Posterior vena cava (tissue), 2 donors: ENCODE measurements at places on chromosomes 7 and 10. TPM values are rescaled to one million over a fixed set of nuclear protein-coding genes. Genes with fewer than 3 reads are reported as not detected.

DNA sequence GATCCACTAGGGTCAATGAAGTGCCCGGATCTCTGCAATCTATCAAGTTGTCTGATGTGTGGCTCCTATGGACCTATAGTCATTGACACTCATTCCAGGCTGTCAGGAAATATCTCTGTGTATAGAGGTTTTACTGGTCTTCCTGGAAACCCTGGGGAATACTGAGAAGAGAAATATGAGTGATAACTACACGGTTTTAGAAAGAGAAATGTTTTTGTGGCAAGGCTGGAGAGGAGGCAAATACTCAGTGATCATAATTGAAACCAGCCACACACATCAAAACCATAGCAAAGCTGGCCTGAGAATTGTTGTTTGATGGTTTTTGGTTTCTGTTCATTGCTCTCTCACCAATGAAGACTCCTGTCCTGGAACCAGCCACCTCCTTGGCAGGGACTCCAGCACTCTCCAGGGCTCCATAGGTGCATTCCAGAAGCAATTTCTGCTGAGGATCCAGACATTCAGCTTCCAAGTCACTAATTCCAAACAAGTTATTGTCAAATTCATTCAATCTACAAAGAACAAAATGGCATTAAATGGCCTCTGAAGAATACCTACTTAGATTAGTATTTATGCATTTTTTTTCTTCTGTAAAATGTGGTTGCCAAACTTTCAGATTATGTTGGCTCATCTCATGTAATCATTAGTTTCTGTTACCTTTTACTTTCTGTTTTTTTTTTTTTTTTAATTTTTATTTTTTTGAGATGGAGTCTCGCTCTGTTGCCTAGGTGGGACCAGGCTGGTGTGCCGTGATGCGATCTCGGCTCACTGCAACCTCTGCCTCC, 108.6 kb upstream of the ABI1 start:
- no peak for DNase-seq

DNA sequence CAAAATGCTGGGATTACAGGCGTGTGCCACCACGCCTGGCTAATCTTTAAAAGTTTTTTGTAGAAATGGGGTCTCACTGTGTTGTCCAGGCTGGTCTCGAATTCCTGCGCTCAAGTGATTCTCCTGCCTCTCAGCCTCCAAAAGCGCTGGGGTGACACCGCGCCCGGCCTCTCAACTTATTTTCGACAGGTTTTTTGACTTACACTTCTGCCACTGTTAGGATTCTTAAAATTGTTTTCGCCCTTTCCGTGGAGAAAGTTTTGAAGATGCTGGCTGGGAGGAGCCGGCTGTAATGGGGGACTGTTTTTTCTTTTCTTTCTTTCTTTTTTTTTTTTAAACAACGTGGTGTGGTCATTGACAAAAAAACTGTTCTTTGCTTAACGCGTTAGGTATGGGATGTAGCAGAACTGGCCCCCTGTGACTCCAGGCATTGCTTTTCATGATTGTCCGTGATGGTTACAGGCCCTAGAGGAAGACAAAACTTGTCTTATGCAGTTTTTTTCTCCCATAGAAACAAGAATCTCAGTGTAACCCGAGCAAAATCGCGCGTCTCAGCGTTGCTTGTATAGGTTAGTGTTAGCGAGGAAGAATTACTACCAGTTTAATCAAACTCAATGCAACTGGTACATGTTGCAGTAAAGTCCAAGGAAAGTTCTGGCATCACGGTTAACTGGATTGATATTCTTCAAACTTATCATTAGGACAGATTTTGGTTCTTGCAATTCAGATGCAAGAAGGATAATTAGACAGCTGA, 72.2 kb downstream of the DAGLB start:
- DNase-seq, result no peak

DNA sequence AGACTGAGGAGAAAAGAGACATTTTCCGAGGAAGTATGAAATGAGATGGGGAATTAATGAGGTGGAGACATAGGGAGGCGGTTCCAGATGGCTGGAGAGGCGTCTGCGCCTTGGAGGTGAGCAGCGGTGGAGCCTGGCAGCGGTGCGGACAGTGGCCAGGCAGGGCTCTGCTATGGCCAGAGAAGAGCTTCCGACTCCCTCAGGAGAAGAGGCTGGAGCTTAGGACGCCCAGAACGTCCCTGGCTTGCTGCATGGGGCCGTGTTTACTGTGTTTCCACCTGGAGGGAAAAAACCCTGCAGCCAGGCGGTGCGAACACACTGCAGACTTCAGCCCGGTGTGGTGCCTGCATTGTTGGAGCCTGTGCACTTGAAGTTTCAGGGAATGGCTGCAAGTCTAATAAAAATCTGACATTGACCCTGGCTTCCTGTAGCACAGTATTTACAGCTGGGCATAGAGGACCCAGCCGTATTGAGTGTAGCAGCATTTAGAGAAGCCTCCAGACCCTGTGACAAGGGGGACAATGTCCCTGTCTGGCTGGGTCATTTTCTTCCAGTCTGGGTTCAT, 447.1 kb upstream of the MKI67 start:
- DNase-seq, result no peak

DNA sequence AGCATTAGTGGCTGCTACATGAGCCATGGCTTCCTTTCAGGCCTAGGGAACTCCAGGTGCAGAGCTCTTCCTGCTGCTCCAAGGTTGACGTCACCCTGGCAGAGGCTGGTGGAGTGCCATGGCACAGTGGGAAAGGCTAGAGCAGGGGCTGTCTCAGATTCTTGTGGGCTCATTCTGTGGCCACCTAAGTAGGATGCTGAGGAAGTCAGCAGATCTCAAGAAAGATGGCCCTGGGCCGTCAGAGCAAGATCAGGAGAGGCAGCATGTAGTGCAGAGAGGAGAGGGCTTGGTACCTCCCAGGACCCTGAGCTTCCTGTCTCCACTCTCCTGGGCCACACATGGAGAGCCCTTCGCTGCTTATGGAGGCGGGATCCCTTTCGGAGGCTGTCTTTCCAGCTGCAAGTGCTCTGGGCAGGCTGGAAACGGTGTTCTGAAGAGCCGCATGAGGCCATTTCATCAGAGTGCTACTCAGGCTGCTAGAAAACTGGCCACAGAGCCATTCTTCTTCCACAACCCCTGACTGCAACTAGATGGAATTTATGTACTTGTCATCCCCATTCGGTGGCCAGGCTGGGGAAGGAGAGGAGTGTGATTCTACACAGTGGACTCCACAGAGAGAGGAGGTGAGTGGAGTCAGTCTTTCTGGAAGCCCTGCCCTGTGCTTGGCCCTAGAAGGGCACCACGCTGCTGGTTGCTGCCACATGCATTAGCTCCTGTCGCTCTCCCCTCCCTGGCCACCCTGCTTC, 304.2 kb downstream of the RPS24 start:
- DNase-seq, result no peak

GNAI1 gene
- total RNA-seq, result 53.7 TPM

- DNase-seq, result no peak
Measured at GRCh38 chr7:90530263-90530662, 60.8 kb downstream of the PTTG1IP2 start.

AKR1B15 gene
- total RNA-seq, result 0.29 TPM

- DNase-seq, result no peak
Measured at GRCh38 chr7:130154501-130155317, 50.5 kb downstream of the TMEM209 start.

PTPRZ1 gene
- 1.8 TPM for total RNA-seq

- DNase-seq, result no peak
Measured at GRCh38 chr10:13271552-13272163, 28.2 kb downstream of the PHYH start.

DNA sequence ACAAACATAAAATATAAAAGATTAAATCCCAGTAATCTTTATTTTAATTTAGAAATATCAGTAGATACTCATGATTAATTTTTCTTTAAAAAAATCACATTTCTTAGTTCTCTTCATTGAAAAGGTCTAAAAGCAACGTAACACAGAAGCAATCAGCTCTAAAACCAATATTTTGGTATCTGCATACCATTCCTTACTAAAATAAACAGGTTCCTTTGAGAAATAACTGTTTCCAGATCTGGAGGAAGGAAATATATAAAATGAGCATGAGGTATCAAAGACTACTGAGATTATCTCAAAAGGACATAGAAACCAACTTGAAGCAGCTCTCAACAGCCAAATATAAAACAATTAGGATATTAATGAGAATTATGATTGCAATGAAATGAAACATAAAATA, 301.0 kb upstream of the GNAI1 start:
- DNase-seq, result no peak

GRCh38 chr7:127948312-127948711, 82.9 kb downstream of the LRRC4 start:
- no peak for DNase-seq

DNA sequence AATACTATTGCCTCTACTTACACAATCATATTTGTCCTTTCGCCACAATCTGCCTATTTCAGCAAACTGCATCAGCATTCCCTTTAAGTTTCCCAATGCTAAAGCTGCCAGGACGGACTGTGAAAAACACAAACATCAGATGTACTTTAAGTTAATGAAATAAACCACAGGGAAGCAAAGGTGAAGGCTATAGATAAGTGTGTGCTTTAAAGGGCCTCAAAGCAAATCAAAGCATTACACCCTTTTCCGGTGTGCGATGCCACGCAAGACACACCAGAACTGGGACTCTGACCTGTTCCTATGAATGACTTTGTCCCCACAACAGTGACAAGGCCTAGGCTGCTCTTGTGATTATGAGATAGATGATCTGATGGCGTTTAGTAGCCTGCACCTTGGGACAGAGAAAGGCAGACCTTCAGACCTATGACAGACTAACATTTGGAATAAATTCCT, 23.4 kb downstream of the SLC26A3 start:
- no peak for DNase-seq

TFR2 gene
- 0.83 TPM for total RNA-seq

DNA sequence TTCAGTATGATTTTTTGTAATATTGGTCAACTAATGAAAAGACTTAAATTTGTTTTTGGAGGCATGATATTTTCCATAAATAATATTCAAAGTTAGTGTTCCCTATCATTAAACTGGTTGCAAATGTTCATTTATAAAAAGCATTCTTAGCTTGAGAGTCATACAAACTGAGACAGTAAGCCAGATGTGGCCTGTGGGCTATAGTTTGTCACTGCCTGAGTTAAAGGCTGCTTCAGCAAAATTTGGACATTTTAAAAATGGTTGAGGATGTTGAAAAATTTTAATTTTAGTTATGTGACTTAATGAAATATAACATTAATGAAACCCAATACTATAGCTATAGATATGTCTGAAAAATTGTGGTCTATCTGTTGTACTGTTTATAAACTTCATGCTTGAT, 180.2 kb upstream of the CACNA2D1 start:
- DNase-seq, result no peak

DNA sequence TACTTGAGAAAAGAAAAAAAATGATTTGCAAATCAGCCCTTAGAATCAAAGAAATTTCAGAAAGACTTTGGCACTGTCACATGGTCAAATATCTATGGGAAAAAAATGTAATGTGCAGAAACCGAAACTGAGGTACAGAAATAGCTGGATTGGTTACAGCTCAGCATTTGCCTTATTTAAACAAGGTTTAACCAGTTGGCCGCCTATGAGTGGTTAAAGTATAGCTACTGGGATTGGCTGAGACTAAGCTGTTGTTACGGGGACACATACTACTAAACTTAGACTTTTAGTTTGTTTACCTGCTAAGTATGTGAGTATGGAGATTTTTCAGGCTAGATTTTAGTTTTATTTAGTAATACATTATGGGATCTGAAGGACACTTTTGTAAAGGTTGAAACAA, 38.6 kb downstream of the SFTPD start:
- no peak for DNase-seq

- DNase-seq, result no peak
Measured at GRCh38 chr7:50492770-50493519, 42.8 kb upstream of the FIGNL1 start.

SPDYE2 gene
- total RNA-seq, result not detected

DNA sequence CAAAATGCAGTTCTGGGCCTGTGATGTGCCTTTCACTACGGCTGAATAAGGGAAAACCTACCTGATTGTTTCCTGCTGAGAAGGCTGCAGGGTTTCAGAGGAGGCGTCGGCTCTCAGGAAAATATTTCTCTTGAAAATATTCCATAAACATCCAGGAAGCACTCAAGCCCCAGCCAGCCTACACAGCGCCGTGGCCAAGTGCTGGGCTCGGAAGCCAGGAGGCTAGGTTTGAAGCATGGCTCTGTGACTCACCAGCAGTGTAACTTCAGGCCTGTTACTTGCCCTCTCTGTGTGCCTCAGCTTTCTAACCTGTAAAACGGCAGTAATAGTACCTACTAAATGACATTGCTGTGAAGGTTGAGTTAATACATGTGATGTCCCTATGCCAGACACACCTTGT, 399.1 kb downstream of the GATA3 start:
- no peak for DNase-seq

- DNase-seq, result no peak
Measured at GRCh38 chr7:105245398-105246114, 143.2 kb downstream of the SRPK2 start.

DEPP1 gene
- total RNA-seq, result 58.8 TPM

FBXL13 gene
- total RNA-seq, result 3.2 TPM

DNA sequence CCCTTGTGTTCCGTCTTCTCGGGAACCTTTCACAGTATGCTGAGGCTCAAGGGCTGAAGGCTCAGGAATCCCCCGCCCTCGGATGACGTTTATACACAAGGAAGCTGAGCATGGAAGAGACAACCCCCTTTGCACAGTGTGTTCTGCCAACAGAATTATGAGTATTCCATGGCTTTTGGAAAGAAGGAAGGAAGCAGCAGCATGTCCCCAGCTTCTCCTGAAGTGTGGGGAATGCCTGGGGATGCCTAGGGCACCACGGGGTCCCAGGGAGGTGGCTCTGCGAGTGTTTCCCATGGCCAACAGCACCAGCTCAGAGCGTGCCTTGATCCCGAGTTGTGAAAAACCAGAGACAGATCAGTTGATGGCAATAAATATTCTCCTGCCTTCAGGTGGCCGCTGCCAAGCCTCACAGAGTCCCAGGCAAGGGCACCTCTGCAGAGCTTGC, 88.8 kb upstream of the DDC start:
- DNase-seq, result peak; percentile 90

DNA sequence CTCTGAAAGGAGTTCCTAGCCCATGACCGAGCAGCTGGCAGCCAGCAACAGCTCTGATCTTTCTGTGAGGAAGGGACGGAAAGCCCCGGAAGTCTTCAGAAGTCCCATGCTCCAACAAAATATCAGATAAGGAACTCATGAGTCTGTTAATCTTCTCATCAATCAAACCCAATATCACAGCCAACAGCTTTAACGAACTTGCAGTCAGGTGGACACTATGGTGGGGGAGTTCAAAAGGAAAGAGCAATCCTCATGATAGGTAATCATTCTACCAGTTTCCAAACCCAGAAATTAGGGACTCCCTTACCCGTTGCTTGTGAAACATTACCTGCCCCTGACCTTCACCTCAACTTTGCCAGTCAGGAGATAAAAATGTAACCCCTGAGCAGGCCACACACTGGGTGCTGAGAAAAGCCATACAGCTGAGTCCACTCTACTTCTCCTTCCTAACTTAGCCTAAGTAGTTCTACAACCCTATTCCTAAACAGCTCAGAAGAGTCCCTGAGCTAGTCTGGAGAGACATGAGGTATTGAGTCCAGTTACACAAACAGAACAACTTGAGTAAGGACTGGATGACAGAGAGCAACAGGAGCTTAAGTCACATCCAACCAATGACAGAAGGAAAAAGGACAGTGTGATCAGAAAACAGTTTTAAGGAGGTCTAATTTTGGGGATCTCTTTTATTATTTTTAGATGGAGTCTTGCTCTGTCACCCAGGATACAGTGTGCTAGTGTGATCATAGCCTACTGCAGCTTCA, 2.2 kb downstream of the NDST2 start:
- DNase-seq, result peak; percentile 60

GRCh38 chr10:17051851-17052250, 77.8 kb downstream of the CUBN start:
- no peak for DNase-seq
